ENCODE measurements at places on chromosomes 16 and 17.

GRCh38 chr17:12140685-12141084, 120.0 kb downstream of the MAP2K4 start:
- no peak for DNase-seq

DNA sequence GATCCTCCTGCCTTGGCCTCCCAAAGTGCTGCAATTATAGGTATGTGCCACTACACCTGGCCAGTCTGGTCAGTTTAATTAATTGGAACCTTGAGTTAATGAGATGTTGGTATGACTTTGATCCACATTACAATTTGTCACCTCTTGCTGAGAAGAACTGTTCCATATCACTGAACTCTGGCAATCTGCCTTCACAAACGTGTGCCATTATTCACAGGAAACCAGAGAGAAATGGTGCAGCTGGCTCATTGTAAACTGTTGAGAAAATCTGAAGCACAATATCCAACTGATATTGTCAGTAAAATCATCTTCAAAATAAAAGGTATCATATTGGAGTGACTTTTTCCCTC, 39.3 kb upstream of the YPEL2 start:
- no peak for DNase-seq

- no peak for DNase-seq
Observed at GRCh38 chr17:74447628-74448159, 15.8 kb downstream of the GPRC5C start.

DNA sequence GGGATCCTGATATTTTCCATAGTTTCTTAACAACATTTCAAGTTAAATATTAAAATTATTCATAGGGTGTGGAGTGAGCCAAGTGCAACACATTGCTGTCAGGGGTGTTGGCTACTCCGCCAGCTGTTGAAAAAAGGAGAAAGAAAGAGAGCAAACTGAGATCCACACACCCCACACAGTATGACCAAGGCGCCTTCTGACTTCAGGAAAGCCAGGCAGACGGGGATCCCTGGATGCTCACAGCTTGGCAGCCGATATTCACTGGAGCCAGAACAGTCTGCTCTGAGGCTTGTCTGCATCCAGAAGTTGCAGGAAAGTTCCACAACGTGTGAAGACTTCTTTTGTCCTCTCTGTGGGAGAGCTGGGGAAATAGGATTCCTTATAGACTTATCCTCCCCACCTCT, 9.3 kb downstream of the CHD9NB start:
- no peak for DNase-seq
